CD4-positive, alpha-beta memory T cell (primary cell): ENCODE measurements at places on chromosomes 1 and 21.

DNA sequence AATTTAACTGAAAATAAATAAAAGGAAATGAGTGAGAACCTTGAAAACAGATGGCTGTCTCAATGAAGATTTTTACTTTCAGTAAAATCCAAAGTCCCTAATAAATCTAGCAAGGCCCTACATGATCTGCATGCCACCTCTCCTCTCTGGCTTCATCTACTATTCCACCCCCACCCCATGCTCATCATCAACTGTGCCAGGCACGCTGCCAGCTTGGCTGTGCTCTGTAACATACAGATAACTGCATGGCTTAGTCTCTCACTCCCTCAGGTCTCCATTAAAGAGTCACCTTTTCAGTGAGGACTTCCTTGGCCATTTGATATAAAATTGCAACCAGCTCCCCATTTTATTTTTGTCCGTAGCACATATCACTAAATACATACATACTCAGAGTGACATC lies 26.7 kb downstream of the RGSL1 start:
- no peak for DNase-seq

GRCh38 chr21:45302082-45303061 lies 14.7 kb upstream of the POFUT2 start:
- peak; percentile 74 for DNase-seq

DNA sequence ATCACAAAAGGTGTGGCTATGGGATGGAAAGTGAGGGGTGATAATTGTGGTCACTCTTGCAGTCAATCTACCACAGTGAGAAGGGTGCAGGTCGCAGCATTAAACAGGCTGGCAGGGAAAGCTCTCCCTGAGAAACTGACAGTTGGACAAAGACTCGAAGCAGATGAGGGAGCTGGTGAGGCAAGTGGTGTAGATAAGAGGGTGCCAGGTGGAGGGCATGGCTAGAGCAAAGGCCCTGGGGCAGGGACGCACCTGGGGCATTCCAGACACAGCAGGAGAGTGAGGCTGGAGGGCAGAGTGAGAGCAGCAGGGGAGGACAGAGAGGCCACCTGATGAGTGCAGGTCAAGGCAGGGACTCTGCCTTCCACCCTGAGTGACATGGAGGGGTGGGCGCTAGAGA lies 264.8 kb downstream of the PRDM2 start:
- no peak for DNase-seq

DNA sequence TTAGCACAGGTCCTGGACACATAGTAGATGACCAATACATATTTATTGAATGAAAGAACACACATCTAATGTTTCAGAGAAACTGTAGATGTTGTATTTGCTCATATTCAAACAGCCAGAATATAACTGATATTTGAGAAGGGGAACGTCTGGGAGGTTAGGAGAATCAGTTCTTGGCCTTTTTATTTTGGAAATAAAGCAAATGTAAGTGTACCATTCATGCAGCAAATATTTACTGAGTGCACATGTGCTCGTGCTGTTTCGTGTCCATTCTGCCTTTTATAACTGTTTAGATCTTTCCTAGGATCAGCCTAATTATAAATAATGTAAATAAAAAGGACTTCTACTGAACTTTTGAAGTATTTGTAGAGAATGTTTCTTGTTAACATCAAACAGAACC lies 103.8 kb downstream of the GREM2 start:
- no peak for DNase-seq

- no peak for DNase-seq
These were observed 46.2 kb downstream of the PRDX6 start for GRCh38 chr1:173523329-173523728.

DNA sequence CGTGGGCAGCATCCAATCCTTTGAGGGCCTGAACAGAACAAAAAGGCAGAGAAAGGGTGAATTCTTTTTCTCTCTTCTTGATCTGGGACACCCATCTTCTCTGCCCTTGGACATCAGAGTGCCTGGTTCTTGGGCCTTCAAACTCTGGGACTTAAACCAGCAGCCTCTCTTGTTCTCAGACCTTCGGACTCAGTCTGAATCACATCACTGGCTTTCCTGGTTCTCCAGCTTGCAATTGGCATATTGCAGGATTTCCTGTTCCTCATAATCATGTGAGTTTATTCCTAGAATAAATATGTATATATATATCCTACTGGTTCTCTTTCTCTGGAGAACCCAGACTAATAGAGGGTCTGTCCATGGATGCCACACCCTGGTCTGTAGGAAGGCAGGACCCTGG lies 16.3 kb upstream of the TENT5C start:
- no peak for DNase-seq

DNA sequence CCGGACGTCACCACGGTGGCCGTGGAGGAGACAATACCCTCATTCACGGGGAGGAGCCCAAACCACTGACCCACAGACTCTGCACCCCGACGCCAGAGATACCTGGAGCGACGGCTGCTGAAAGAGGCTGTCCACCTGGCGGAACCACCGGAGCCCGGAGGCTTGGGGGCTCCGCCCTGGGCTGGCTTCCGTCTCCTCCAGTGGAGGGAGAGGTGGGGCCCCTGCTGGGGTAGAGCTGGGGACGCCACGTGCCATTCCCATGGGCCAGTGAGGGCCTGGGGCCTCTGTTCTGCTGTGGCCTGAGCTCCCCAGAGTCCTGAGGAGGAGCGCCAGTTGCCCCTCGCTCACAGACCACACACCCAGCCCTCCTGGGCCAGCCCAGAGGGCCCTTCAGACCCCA lies 7.0 kb downstream of the TNFRSF14 start:
- no peak for DNase-seq

DNA sequence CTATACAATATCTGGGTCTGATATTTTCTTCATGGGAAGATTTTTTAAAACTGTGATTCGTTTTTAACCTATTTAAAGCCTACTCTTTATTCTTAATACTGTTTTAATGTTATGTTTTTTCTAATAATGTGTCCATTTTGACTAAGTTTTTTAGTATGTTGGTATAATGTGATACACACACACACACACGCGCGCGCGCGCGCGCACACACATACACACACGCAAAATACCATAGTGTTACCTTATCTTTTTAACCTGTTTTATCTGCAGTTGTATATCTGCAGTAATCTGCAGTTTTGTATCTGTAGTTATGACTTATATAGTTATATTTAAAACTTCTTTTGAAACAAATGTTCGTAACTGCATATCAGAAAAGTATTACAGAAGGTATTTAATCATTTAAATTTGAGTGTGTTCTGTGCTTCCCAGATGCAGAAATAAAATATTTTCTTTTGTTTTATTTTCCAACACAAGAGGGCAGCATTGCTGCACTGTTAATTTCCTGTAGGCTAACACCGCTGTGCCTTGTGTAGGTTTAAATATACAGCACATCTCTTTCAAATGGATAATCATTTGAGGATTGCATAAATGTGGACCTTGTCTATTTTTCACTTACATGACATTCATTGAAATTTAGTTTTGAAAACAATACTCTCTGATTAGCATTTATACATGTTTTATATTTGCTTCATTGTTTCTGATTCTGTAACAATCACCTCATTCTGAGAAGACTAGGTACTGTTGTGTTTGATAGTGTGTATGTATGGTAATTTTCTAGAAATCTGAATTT lies 166.1 kb downstream of the PDE4B start:
- peak; percentile 55 for DNase-seq

- DNase-seq, result no peak
These were observed 115.5 kb downstream of the ACBD6 start for GRCh38 chr1:180386745-180387367.

DNA sequence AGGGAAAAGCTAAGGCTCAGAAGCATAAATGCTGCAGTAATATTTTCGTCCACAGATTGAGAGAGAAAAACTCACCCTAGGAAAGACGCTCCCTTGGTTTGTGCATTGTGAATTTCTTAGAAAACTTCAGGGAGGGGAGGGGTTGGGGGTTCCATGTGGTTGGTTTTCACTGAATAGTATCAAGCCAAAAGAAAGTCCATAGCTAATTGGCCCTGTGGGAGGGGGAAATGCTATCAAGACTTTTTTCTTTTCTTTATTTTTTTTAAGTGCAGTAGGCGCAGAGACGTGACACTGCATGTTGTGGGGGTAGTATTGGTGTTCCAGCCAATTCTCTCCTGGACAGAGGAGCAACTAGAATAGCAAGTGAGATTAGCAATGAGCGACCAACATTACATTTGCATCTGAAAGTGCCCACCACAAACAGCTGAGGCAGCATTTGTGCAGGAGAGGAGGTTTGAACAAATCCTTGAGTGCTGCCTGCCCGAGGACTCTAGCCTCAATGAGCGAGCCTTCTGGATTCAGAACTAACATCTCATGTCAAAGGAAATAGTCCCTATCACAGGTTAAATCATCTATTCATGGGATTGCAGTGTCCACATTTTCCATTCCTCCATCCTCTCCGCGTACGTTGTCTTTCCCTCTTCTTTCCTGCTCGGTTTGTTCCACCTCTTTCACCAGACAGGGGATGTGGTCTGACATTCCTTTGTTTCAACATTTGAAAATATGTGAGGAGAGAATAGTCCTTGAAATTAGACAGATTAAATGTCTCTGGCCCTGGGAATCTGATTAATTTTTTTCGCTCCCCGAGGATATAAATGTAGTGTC lies 118.0 kb upstream of the MARK1 start:
- DNase-seq, result no peak

GRCh38 chr1:12203216-12204007 lies 26.4 kb upstream of the VPS13D start:
- no peak for DNase-seq

GRCh38 chr1:153532181-153532580 lies 3.6 kb downstream of the S100A6 start:
- DNase-seq, result peak; percentile 59

DNA sequence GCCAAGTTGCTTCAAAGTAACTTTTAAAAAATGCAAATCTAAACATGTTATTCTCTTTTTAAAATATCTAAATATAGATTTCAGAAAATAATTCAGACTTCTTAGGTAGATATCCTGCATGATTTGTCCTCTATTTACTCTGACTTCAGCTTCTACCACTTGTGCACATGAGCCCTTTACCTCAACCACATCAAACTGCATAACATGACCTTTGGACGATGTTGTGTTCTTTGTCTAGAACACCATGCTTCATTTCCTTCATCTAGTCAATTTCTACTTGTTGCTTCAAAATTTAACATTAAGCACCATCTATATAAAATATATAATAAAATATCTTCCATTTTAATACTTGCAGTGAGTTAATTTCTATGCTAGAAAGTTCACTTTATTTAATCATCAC lies 96.9 kb downstream of the PLPP3 start:
- DNase-seq, result no peak

GRCh38 chr1:115539061-115539460 lies 102.7 kb upstream of the VANGL1 start:
- DNase-seq, result no peak

DNA sequence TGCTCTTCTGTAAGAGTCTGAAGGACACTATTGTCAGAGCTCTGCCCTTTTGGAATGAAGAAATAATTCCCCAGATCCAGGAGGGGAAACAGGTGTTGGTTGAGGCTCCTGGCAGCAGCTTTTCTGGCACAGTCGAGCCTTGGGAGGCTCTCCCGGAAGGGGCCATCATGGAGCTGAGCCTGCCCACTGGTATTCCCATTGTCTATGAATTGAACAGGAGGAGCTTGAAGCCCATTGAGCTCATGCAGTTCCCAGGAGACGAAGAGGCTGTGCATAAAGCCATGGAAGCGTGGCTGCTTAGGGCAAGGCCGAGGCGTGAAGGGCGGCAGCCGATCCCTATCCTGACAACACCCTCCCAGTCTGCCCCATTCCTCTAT lies 26.6 kb downstream of the UBE4B start:
- no peak for DNase-seq

DNA sequence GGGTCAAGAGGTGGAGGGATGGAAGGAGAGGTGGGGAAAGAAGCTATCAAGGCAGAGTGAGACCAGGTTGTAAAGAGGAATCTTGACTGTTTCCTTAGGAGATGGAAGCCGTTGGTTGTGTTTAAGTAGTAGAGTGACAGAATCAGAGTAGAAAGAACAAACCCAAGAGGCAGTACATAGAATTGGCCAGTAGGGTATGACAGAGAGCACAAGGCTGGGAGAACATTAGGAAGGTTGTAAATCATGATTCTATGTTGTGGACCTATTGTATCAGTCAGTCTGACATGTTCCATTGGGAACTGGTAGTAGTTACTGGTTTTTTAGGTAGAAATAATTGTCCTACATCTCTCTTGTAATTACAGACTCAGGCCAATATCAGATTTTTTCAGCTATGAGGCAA lies 486.9 kb upstream of the USP24 start:
- DNase-seq, result no peak

- DNase-seq, result no peak
These were observed 5.2 kb upstream of the VSIG8 start for GRCh38 chr1:159867664-159868026.

DNA sequence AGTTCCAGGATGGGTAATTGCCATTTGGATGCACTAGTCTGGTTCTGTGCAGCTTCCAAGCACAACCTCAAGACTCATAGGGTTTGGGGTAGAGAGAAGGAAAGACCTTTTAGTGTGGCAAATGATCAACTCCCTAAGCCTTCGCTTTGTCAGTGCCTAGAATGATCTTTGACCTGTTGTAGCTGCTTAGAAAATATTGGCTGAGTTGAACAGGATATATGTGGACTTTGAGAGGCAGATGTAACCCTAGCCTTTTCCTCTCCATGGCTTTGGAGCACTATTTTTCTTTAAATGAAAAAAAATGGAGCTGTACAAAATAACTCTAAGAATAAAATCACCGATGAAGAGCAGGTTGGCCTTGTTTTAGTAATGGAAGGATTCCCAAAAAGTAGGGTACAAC lies 41.7 kb downstream of the HLX start:
- no peak for DNase-seq

GRCh38 chr1:34648501-34648900 lies 106.3 kb upstream of the GJB5 start:
- DNase-seq, result no peak

GRCh38 chr1:45585110-45585426 lies 1.2 kb downstream of the NASP start:
- no peak for DNase-seq

- no peak for DNase-seq
These were observed 6.2 kb downstream of the NECTIN4 start for GRCh38 chr1:161082996-161083747.

GRCh38 chr1:243455760-243456651 lies 200.2 kb downstream of the SDCCAG8 start:
- no peak for DNase-seq

DNA sequence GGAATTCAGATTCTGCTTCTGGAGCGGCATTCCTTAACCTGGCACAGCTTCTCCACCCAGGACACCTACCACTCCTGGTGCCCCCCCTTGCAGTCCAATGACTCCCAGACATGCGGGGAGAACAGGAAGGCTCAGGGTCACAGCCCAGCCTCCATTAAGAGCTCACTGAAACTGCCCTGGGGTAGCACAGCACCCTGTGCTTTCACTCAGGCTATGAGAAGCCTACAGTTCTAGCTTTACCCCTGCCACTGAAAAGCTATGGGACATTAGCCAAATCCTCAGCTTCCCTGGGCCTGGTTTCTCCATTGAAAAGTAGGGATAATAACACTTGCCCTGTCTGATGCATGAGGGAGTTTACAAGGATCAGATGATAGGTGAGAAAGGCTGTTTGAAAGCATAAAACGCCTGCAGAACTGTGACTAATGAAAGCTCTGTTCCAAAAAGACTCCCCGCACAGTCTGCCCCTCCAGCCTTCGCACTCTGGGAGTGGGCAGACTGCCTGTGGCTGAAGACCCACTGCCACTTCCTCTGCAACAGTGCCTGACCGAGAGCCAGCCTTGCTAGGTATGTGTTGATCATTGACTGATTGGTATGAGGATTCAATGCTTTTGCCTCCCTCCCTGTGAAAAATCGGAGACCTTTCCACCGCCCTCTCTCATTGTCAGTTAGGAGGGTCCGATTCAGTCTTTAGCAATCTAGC lies 2.7 kb upstream of the CLDN19 start:
- no peak for DNase-seq

GRCh38 chr1:100523038-100523652 lies 14.8 kb upstream of the GPR88 start:
- DNase-seq, result no peak
